ENCODE measurements at places on chromosomes 5 and 9. TPM values are rescaled to one million over a fixed set of nuclear protein-coding genes. Genes with fewer than 3 reads are reported as not detected.

Gene RCL1
- total RNA-seq, result 12.0 TPM

Gene DAB2
- 75.1 TPM for total RNA-seq

Gene GTF2H2C
- 25.7 TPM for total RNA-seq

Gene SH3PXD2B
- total RNA-seq, result 28.7 TPM

Gene FRRS1L
- total RNA-seq, result 0.96 TPM

Gene ZMAT2
- 45.9 TPM for total RNA-seq

Gene ACO1
- total RNA-seq, result 50.4 TPM

Data from mucosa of descending colon (tissue), 3 donors.